ENCODE measurements at places on chromosomes 5 and 9.

- DNase-seq, result no peak
These were observed 11.9 kb upstream of the ZNF366 start for GRCh38 chr5:72519111-72519510.

DNA sequence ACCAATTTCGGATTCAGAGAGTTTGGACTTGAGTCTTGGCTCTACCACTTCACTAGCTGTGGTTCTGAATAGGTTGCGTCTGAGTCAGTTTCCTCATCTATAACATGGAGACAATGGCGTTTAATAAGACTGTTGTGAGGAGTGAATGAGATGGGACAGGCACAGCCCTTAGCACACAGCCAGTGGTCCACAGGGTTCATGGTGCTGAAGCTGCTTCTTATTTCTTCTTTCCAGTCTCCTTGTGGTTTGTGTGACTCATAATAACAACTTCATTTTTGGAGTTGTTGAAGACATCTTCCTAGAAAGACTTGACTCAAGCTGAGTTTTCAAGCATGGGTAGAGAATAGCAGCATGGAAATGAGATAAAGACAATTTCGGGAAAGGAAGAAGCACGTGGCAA is 172.6 kb upstream of the PPP2R2B start:
- DNase-seq, result no peak

DNA sequence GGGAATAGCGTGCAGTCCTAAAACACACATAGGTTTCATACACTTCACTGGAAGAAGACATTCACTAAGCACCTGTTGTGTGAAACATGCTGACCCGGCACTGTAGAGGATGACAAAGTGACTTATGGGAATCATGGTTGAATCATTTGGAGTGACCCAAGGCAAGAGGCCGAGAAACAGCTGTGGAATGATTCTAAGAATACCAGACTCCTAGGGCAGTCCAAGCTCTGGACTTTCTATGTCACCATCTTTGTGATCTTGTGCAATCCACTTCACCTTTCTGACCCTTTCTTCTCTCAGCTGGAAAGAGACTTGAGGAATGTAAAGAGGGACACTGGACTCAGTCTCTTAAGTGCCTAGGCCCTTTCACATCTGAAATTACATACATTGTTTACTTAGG is 13.1 kb downstream of the MSANTD3 start:
- no peak for DNase-seq

DNA sequence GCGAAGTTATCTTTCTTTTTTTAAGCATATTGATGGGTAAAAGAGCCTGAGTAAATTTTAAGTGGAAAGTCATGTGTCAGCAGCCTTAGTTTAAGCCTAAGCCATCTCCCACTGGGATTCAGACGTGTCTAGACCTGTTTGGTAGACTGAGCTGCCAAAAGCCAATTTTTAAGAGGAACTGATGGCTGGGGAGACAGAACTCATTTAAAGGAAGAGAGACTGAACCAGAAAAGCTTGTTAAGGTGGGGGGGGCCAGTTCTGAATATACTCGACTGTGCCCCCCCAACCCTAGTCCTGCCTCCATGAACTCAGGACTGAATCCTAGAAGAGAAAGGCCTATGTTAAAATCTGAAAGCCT is 58.3 kb upstream of the PLPP1 start:
- DNase-seq, result no peak

GRCh38 chr5:173660481-173661280 is 44.2 kb upstream of the BOD1 start:
- no peak for DNase-seq

DNA sequence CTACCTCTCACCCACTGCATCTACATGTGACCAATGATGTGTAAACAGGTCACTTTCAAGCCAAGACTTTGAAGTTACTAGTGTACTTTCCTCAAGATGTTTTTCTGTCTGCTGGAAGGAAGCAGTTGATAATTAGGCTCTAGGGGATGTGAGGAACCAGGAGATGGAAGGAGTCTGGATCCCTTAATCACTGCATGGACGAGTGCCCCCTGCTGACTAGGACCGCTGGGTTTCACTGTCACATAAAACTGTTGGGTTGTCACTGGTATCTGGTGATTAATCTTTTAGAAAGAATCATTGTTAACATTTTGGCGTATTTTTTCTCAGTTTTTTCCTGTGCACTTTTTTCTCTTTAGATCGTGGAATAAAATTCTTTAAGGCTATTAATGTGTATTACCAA is 79.5 kb downstream of the SREK1 start:
- DNase-seq, result no peak

DNA sequence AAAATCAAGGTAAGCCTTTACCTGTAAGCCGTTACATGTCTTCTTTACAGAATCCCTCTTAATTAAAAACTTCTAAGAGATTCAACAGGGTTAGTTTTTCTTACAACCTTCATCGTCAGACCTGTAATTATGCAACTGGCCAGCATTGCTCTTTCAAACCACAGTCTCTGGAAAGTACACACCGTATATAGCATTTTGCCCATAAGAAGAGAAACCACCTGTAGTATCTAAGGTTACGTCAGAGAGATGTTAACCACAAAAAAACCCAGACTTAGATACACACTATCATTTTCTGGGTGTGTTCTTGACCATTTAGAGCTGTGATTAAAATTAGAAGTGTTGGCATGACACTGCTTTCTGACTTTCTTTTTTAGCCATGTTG is 140.0 kb downstream of the MUSK start:
- no peak for DNase-seq

- DNase-seq, result no peak
These were observed 33.4 kb upstream of the ARAP3 start for GRCh38 chr5:141715346-141715905.

DNA sequence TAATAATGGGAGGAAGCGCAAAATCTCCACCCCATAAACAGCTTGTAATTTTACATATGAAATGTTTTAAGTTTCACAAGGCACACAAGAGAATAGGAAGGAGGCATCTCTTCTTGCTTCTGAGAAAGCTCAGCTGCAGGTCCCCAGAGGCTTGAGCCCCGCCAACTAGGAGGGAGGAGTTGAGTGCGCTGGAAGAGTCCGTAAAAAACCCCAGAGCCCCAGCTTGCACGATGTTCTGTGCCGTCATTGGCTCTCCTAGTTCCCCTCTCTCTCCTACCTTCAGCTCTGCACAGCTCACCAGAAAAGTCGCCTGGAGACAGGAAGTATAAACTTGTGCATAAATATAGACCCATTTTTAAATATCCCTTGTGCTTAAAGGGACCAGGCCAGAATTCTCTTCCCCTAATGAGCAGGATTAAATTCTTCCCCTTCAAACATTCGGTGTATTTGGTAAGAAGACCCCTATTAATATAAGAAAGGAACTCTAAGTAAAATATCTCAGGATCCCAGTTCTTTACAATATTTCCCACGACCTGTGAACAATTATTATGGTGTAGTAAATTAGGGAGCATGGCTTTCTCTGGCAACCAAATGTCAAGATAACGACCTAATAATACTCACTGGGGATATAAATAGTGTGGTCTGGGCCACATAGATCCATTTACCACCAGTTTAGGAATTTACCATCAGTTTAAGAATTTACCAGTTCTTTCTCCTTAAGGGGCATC is 13.7 kb downstream of the GLRX start:
- DNase-seq, result peak; percentile 69

DNA sequence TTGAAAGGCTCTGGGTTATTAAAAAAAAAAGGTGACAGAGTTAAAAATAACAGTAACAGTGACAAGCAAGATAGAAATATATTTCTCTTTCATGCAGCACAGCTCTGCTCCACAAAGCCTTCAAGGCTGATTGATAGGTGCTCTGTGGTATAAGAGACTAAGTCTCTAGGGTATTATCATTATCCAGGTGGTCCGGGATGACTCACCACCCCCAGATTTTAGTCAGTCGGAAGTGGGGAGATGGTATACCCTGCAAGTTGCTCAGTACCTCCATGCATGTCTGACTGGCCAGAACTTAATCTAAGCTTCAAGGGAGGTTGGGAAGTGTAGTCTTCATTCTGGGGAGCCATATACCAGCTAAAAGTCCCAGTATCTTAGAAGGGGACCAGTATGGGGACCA is 76.1 kb downstream of the SLC1A3 start:
- DNase-seq, result no peak

DNA sequence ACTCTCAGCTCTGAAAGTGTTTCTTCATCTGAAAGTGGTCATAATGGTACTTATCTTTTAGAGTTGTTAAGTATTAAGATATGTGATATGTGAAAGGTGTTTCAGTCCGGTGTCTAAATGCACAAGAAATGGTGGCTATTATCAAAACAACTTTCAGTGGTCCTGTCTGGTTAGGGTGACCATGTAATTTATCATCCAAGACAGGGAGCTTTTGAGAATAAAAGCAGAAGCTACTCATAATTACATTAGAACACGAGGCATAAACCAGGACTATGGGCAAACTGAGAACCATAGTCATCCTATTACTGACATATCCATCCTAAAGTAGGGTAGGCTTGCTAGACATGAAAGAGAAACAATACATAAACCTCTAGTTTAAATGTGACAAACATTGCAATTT is 418.1 kb upstream of the SEMA6A start:
- DNase-seq, result no peak

DNA sequence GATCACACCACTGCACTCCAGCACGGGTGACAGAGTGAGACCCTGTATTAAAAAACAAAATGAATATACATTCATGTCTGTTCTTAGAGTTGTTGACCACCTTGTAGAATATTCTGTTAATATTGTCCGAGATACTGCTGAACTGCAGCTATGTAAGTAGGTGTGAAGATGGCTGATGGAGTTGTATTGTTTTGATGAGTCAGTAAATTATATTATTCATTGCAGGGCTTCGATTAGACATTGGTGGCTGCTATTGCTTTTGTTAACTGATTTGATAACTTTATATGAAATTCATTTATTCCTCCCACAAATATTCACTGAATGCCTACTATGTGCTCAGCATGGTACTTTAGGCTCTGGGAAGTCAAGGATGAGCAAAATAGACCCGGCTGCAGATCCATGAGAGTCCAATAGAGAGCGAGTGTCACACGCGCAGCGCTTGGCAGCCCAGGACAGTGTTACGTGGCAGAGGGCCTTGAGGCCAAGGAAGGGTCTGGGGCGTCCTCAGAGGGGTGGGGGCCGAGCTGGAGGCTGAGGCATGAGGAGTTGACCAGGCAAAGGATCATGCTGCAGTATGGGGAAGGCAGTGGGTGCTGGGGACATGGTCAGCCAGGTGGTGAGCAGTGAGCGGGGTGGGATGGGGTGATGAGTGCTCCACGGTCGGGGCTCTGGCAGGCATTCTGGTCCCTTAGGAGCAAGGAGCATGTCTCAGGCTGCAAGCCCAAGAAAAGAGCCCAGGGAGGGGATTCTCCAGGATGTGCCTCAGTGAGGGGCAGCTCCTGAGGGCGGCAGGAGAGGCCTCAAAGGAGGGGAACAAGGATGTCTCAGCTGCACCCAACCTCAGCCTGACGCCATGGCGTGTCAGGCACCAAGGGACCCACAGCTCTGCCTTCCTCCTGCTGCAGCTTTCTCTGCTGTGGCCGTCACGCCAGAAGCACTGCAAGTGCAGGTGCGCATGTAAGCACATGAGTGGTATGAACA is 243.5 kb downstream of the GADD45G start:
- DNase-seq, result no peak

GRCh38 chr5:150520747-150521521 is 13.0 kb downstream of the NDST1 start:
- DNase-seq, result no peak

- DNase-seq, result no peak
These were observed 41.5 kb downstream of the SAR1B start for GRCh38 chr5:134590992-134591659.

- no peak for DNase-seq
These were observed 1583.2 kb upstream of the WWC1 start for GRCh38 chr5:166708291-166708690.

GRCh38 chr9:130993303-130994030 is 15.5 kb upstream of the LAMC3 start:
- DNase-seq, result no peak

DNA sequence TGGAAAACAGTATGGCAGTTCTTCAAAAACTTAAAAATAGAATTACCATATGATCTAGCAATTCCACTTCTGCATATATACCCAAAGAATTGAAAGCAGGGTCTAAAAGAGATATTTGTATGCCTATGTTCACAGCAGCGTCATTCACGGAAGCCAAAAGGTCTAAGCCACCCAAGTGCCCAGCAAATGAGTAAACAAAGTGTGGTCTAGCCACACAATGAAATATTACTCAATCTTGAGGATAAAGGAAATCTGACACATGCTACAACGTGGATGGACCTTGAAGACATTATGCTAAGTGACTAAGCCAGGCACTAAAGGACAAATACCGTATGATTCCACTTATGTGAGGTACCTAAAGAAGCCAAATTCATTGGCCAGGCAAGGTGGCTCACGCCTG is 11.1 kb upstream of the MED27 start:
- DNase-seq, result no peak

- DNase-seq, result no peak
These were observed 12.7 kb downstream of the GMCL2 start for GRCh38 chr5:178174456-178174855.

- no peak for DNase-seq
These were observed 275.0 kb downstream of the NR2F1-AS1 start for GRCh38 chr5:93305984-93306383.

DNA sequence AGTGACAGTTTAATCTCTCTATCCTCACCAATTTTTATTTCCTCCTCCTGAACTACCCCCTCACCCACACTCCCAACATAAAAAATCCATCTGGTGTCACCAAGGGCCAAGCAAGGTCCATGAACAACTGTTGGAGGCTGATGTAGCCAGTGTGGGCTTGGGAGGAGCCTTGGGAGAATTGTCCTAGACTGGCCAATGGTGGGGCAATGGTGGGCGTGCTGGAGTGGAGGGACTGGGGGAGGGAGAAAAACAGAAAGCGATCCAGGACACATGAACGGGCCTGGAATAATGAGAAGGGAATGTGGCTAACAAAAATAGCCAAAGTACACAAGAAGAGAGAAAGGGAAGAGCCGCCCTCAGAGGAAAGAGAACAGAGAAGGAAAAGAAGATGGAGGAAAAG is 272.6 kb downstream of the ENC1 start:
- no peak for DNase-seq

DNA sequence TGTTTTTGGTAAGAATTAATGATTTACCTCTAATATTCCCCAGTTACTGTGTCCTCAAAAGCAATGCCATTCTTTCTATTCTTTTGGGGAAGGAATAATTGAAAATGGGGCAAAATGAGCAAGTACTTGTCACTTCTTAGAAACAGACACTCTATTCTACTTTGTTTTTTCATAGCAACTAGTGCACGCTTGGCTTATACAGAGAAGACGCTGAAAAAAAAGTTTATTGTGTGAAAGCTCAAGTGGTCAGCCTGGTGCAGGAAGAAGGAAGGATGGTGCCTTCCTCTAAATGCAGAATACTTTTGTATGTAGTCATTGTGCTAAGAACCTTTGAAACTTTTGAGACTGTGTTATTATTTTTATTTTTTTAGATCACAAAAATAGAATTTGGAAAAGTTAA is 29.6 kb downstream of the ANKDD1B start:
- no peak for DNase-seq

DNA sequence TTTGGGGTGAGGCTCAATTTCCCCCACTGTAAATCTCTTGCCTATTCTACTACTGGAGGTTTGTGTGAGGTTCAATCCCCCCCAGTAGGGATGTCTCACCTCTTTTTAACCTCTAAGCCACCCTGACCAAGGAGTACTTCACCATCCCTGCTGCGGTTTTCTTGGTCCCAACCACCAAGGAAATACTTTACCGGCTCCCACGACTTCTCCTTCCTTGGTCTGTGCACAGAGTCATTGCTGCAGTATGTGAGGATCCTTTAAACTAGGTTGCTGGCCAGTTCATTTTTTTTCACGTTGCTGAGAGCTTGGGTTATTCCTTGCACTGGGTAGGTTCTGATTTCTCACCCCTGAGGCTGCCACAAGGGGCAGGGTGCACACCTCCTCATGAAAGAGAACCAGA is 22.5 kb upstream of the HMGCS1 start:
- DNase-seq, result peak; percentile 55
